ENCODE measurements at places on chromosomes 7 and 10.

- no peak for DNase-seq
Measured at GRCh38 chr7:146094356-146094755, 22.2 kb upstream of the CNTNAP2 start.

- DNase-seq: no peak
Measured at GRCh38 chr7:94330269-94331020, 64.2 kb upstream of the COL1A2 start.

DNA sequence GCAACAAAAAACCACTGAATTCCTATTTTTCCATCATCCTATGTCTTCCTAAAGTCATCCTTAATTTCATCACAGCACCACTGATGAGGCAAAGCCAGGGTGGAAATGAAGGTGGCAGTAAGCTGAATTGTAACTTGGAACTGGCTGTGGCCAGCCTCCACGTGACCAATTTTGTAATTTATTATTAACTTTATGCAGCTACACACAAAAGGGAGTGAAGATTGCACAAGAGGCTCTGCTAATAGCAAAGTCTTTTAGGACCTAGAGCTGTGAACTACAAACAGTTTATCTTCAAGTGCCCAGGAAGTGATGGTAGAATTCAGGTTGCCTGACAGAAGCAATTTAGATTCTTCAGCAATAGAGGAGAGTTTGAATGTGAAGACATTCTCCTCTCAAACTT, 176.4 kb downstream of the CCDC71L start:
- no peak for DNase-seq

- no peak for DNase-seq
Measured at GRCh38 chr7:128731184-128731583, 8.0 kb upstream of the CALU start.

GRCh38 chr7:54629771-54630170, 87.6 kb downstream of the VSTM2A start:
- DNase-seq: no peak

GRCh38 chr7:87253589-87254087, 34.1 kb upstream of the TMEM243 start:
- no peak for DNase-seq

- DNase-seq: no peak
Measured at GRCh38 chr10:71493741-71494140, 97.0 kb downstream of the CDH23 start.

GRCh38 chr10:28600056-28600455, 67.1 kb downstream of the WAC start:
- DNase-seq: no peak

DNA sequence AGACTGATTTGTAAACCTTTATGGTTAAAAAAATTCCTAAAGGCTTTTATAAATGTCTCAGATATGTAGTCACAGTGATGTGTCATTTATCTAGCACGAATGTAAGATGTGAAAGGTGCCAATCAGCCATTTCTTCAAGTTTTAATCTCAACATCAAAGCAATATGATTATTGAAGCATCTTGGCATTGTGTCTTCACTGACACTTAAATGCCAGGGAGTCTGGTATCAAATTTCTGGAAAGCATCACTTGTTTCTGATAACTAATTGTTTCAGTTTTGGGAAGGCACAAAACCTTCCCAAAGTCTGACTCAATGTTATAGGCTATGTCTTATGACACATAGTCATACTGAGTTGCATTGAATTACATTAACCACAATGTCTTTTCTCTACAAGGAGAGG, 492.0 kb upstream of the CNTNAP2 start:
- DNase-seq: no peak

DNA sequence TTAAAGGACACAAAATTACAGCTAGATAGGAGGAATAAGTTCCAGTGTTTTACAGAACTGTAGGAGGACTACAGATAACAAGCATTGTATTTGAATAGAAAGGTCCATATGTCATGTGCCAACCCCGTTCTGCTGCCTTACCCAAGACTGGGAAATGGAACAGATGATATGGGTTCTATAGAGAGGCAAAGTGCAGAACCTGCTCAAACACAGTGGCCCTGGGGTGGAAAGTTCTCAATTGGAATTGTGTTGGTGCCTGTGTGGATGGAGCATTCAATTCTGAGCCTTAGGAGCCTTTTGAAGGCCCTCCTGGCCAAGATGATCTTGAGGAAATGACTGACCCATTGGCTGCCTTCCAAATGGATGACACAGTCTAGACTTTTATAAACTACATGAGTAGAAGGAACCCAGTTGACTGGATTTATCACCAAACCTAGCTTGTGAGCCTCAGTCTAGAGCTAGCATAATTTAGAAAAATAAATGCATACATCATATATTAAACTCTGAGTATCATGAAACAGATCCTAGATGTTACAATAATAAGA, 4.1 kb upstream of the PRSS1 start:
- no peak for DNase-seq

- no peak for DNase-seq
Measured at GRCh38 chr7:95180-95862, 97.0 kb upstream of the FAM20C start.

- DNase-seq: no peak
Measured at GRCh38 chr10:118330295-118331076, 11.6 kb downstream of the FAM204A start.

DNA sequence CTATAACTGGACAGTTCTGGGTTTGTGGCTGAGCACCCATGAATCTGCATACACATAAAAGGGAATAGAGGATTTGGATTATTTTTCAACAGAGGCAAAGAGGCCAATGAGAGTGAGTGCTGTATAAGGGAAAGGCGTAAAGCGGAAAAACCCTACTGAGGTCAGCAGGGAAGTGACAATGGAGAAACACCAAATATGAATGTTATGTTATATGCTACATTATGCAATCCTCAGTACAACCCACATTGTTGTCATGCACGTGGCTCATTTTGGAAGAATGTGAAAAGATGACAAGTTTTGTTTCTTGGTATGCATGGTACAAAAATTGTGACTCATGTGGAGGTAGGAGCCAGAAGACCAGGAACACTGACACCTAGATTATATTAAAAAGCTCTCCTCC, 113.6 kb upstream of the AMPH start:
- DNase-seq: no peak

GRCh38 chr10:15735763-15736162, 16.0 kb upstream of the ITGA8 start:
- DNase-seq: no peak

DNA sequence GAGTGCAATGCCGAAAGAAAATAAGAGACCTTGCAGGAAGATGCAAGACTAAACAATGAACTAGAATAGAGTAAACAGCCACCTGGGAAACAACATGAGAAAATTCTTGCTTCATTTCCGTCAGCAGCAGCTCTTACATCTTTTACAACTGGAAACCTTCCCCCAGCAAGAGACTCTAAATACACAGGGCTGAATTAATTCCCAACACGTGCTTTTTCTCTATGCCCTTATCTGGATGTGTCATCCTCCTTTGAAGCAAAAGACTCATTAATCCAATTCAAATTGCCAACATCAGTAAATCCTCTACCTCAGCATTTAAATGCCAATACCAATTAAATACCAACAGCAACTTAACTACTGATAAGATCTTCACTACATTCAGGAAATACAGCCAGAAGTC, 99.0 kb upstream of the PDE1C start:
- no peak for DNase-seq

- no peak for DNase-seq
Measured at GRCh38 chr10:122486406-122487080, 25.2 kb downstream of the HTRA1 start.

- DNase-seq: no peak
Measured at GRCh38 chr10:123746942-123747341, 80.8 kb downstream of the GPR26 start.
